ENCODE measurements at places on chromosomes 11 and 22.

DNA sequence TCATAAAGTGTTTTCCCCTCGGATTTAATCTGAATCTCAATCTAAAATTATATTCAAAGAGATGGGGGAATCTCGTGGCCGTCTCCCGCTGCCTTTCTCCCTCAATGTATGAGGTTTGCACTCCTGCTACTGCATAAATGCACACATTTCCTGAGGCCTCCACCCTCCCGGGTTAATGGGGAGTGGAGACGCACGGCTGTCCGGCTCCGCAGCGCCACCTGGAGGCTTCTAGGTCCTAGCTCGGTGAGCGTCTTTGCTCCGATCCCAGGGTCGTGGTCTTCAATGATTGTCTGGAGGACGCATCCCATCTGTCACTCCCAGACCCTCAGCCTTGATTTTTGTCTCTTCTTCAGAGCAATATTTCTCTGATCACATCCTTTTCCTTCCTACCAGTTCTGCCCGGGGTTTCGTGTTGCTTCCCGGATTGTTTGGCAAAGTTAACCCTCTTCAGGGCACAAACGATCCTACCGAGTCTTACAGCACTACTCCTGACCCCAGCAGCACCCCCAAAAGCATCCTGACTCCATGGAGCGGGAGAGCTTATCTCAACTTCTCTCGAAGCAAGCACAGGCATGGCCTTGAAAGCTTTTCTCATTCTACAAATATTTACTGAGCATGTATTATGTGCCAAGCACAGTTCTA, at the start of gene LMO1:
TSS of gene LMO1 (minus strand) at position 110 of the 642 bp plus-strand sequence. CDS start 516 bp downstream, outside the sequence.
- DNase-seq: peak; percentile 73

- DNase-seq: no peak
Observed at GRCh38 chr22:49648053-49648452, 179.6 kb downstream of the BRD1 start.

DNA sequence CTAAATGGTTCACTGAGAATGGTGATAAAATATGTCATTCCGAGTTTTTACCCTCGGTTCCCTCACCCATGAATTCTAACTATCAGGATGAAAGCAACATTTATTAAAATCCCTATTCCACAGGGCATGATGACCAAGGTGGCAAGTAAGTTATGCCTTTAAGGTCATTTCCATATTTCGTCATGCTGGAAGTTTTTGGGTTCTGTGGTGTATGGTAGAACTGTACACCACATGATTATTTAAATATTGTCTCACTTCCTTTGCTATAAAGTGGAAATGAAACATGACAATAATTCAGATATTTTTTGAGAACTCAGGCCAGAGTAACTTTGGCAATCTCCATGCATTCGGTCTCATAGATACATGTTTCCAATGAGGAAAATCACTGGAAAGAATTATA, 68.5 kb upstream of the CARD18 start:
- no peak for DNase-seq

GRCh38 chr11:72799441-72799840, 5.6 kb upstream of the STARD10 start:
- no peak for DNase-seq

DNA sequence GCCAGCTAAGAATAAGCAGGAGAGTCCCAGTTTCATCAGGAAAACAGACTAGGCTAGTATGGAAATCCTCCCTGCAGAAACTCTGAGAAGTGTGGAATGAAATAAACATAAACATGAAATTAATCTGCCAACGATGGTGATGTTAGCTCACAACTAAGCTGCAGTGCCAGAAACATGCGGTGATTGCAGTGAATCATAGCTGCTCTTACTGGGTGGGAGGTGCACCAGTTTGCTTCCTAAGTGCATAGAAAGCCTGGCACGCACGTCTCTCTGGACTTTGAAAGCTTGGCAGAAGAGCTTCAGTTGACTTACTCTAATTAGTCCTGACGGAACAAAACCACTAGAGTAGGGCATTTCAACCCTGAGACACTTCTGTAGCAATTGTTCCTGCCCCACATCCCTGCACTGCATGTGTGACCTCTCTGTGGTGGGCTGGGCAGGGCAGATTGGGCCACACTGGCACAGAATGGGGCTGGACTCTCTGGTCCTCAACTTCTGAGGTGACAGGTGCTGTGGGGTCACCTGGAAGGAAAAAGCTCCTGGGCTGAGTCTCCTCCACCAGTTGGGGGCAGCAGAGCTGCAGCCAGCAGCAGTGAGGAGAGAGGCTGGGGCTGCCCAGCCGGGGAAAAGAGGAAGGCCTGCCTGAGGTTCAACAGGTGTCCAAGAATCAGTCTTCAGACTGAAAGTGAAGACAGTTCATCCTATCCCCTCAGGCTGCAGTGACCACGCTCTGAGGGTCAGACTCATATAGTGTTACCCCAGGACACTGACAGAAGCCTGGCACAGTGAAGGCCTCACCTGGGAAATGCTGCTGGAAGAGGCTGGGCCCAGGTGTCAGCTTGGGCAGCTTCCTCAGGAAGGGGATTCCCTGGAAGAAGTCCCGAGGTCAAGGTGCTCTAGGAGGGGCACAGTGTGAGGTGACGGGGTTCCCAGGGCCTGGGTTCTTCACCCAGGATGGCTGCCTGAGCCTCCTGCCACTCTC, 40.5 kb downstream of the GGTLC2 start:
- DNase-seq: no peak

GRCh38 chr22:44311855-44312170, 938 bp downstream of the SHISAL1 start:
- DNase-seq: no peak

GRCh38 chr11:94077552-94078293, 50.9 kb upstream of the PANX1 start:
- DNase-seq: no peak

DNA sequence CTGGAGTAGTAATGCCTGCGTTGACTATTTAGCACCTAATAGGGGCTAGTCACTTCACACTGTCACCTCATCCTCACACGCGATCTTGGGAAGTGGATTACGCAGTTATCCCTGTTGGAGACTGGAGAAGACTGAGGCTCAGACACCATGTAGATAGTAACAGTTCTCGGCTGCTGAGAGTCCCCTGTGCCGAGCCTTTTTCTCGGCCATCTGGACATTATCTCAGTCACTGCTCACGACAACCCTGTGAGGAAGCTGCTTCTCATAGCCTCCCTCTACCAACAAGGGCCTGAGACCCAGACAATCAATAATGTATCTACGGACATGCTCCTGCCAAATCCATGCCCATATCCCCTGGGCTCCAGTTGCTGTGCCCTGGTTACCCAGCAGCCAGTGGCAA, 25.9 kb downstream of the SCUBE1 start:
- no peak for DNase-seq

GRCh38 chr11:71934213-71934612, 5.4 kb downstream of the RNF121 start:
- no peak for DNase-seq

DNA sequence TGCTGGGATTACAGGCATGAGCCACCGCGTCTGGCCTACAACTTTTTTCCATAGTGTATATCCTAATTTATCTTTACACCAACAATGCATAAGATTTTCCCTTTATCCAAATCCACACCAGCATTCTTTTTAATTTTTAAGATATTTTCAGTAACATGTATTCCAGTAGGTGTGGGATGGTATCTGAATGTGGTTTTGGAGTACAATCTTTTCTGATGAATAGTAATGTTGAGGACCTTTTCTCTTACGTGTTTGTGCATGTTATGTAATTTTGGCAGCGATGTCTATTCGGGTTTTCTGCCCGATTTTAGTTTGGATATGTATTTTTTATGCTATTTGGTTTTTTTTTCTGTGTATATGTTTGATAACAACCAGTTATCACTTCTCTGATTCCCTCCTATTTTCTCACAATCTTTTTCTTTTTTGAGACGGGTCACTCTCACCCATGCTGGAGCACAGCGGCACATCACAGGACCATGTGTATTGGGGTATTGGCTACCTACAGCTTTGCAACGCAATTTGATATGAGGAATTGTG, 114.6 kb upstream of the GRK3 start:
- DNase-seq: no peak

GRCh38 chr11:133803026-133803425, 42.3 kb downstream of the SPATA19 start:
- no peak for DNase-seq

- DNase-seq: no peak
Observed at GRCh38 chr11:47948137-47948536, 32.2 kb upstream of the PTPRJ start.

DNA sequence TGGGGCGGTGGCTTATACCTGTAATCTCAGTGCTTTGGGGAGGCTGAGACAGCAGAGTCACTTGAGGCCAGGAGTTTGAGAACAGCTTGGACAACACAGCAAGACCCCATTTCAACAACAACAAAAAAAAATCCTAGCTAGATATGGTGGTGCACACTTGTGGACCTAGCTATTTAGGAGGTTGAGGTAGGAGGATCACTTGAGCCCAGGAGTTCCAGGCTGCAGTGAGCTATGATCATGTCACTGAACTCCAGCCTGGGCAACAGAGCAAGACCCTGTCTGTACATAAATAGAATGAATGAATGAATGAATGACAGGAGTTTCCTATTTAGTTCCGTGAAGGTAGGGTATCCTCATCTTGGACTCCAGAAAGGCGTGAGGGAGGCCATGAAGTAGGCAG, 107.0 kb downstream of the OSBP2 start:
- no peak for DNase-seq

DNA sequence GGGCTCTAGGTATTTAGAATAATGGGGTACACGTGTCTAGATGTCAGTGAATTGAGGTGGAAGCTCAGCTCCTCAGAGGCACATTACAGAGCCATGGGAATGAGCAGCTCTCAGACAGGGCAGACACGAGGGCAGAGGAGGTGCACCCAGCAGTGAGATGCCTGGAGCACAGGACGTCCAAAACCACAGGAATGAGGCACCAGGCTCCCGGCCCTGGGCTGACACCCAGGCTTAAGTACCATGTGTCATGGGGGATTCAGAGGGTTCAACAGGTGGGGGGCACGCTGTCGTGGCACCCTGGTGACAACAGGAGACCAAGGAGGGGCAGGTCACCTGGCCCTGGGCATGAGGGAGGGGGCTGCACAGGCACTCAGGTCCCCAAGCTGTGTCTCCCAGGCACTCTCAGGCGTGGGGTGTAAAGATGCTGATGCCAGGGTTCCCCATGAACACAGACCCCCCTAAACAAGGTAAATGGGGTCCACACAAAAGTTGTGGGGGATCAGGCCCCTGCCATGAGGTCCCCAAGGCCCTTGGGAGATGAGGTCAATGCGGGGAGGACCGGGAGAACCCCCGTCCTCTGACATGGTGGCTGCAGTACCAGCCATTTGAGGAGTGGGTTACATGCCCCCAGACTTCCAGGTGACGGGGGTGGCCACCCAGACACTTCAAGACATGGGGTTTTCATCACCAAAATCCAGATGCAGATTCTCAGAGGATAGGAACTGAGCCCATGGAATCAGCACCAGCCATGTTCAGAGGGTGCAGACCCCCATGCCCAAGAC, 5.6 kb upstream of the SYT8 start:
- DNase-seq: no peak

GRCh38 chr11:70900540-70900939, 351.8 kb downstream of the SHANK2 start:
- DNase-seq: no peak

DNA sequence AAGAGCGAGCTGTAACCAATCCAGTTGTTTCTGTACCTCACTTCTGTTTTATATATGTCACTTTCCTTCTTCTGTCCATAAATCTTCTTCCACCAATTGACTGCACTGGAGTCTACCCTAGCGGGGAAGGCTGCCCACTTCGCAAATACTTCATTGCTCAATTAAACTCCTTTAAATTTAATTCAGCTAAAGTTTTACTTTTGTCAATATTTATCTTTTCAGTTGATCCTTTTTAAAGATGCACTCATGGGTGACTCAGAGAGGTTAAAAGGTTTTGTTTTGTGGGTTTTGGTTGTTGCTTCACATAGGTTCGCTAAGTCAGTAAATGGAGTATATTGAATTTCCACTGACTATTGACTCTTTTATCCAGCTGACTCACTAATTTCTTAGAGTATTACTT, 597.2 kb downstream of the DLG2 start:
- DNase-seq: no peak

GRCh38 chr11:8605971-8606563, 12.0 kb upstream of the STK33 start:
- no peak for DNase-seq

DNA sequence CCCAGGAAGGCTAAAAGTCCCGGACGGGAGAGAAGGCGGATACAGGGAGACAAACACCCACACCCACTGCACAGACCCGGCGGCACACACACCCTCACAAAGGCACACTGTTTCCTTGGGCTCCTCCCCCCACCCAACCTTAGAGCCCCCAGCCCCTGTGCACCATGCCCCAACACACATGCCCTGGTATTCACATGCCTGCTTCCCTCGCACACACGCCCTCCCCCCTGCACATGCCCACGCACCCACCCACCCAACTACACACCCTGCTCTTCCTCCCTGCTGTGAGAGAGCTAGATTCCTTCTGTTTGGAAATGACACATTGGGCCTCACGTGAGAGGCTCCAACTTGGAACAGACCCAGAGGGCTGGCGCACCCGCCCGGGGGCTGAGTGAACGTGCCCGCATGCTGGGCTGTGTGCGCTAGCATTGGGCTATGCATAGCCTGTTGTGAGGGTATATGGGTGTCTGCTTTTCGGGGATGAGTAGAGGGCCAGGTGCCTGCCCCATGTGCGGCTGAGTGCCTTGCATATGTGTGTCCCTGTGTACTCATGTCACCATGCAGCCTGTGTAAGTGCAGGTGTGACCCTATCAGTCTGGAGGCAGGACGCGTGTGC, 518 bp upstream of the CHRM1 start:
- no peak for DNase-seq

GRCh38 chr11:130002846-130003716, 446 bp upstream of the PRDM10 start:
- DNase-seq: peak; percentile 70

- no peak for DNase-seq
Observed at GRCh38 chr11:33775832-33776470, 1.6 kb upstream of the FBXO3 start.

- DNase-seq: no peak
Observed at GRCh38 chr22:48380016-48380665, 1447.5 kb downstream of the BRD1 start.

DNA sequence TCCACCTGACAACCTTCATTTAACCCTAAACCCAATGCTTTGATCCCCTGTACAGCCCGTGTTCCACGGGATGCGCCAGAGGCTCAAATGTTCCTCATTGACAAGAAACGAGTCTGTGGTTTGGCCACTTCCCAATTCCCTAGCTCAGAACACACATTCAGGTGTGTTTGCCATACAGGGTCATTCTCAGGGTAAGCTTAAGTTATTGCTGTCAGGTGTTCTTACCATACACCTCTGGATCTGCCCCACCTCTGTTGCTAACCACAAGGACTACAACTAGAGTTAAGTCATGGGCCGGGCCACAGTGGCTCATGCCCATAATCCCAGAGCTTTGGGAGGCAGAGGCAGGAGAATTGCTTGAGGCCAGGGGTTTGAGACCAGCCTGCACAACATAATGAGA, 45.6 kb upstream of the POLD3 start:
- no peak for DNase-seq

Measured in omental fat pad (tissue), 4 donors.